ENCODE measurements at places on chromosomes 2 and 18.
A peak's percentile ranks its signal among the peaks of the same experiment; 100 is the strongest.

DNA sequence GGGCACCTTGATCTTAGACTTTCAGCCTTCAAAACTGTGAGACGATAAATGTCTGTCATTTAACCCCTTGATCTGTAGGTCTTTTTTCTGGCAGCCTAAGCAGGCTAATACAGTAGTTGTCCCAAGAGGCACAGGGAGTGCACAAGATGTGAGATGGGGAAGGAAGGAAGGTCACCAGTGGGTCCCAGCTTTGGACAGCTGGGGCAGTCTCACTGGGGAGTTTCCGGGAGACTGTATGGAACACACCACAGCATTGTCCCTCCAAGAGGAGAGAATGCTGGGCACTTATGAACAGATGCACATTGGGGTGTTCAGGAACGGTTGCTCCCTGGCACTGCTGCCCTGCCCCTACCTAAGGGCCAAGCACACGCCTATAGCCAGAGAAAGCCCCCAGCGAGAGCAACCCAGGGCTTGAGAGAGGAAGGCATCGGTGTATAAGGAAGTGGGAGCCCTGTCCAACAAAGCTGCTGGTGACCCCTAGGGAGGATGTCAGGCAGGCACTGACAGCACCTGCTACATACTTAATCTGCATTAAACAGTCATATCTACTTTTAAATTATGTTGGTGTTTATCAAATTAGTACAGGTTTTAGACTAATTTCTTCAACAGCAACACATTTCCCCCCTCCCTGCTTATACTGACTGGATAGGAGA is 11.6 kb upstream of the NCK2 start:
- DNase-seq = no peak

- no peak for DNase-seq
Observed at GRCh38 chr2:168849610-168850009, 40.6 kb downstream of the SPC25 start.

DNA sequence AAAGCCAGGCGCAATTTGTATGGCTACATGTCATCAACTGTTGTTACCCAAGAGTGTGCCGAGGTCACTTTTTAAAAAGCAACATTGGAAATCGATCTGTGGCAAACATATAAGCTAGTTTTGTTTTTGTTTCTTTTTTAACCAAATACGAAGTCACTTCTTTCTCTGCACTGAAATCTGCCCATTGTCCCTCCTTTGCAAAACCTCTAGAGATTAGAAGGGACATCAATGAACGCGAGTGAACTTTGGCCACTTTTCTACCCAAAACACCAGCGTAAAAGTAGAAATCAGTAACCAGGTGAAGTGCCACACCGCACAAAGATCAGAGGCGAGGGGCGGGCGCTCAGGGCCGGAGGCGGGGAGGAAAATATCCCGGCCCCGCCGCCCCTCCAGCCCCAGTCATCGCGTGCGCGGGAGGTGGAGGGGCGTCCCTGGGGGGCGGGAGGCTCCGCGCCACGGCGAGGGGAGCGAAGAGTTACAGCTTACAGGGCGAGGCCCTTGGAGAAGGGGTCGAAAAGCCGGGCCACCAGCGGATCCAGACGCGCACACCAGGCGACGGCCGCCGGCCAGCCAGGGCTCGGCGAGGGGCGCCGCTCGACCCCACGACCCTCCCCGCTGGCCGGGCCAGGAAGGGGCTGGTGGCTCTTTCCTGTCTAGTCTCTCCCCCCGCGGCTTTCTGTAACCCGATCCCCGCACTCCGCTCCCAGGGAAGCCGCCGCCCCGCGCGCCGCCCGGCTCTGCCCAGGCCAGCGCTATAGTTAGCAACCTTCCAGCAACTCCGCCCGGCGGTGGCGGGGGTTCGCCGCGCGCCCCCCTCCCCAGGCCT is 993 bp downstream of the RBMS1 start:
- peak; percentile 60 for DNase-seq

DNA sequence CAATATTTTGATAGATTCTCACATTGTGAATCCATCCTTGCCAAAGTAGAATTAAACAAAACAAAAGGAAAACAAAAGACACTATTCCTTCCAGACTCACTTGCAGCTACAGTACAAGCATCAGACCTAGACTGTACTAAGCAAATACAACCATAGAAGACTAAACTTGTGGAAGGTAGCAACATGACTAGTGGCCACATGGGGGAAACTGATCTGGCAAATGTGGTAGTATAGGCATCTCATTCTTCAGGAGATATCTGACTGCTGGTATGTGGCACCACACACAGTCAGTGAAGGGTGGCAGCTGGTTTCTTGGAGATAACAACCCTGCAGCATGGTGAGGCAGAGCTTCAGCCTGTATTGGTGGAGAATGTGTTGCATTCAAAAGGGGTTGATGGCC is 81.0 kb upstream of the ACVR2A start:
- DNase-seq = no peak

- DNase-seq = peak; percentile 14
Observed at GRCh38 chr2:230068651-230069055, at the start of gene SLC16A14. Gene SLC16A14 (minus strand): TSS chr2:230068924. CDS start chr2:230059352, 9,572 bp downstream.

- DNase-seq = peak; percentile 67
Observed at GRCh38 chr18:11849841-11850634, 1.2 kb upstream of the CHMP1B start.

GRCh38 chr2:215556979-215557378 is 121.1 kb upstream of the FN1 start:
- DNase-seq = no peak

GRCh38 chr2:38876407-38876806 is 631 bp downstream of the MORN2 start:
- DNase-seq = no peak

GRCh38 chr2:176704282-176704858 is 435.1 kb downstream of the MTX2 start:
- DNase-seq = no peak

- DNase-seq = no peak
Observed at GRCh38 chr18:25247725-25248124, 104.2 kb downstream of the ZNF521 start.

DNA sequence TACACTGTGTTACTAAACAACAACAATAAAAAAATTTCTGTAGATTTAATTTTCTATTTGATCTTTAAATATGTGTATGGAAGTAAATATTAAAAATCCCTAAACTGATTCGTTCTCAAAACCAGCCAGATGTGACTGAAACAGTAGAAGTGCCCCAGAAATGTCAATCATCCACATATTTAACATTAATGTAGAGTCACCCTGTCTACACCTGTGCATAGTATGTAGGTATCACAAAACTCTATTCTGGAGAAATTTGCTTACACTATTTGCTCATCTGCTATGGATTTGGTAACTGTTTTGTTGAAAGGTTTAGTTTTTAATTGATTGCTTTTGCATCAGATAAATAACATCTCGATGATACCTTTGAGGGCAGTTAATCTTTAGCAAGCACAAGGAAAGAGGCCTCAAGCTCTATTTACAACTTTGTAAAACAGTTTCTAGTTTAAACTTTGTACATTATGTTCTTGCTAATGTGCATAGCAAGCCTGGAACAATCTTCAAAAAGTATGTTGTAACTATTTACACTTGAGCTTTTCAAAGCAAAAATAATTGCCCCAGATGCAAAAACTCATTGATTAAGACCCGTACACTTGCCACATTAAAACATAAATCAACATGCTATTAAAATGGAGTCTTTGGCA is 76.8 kb downstream of the PPP1R1C start:
- DNase-seq = no peak

DNA sequence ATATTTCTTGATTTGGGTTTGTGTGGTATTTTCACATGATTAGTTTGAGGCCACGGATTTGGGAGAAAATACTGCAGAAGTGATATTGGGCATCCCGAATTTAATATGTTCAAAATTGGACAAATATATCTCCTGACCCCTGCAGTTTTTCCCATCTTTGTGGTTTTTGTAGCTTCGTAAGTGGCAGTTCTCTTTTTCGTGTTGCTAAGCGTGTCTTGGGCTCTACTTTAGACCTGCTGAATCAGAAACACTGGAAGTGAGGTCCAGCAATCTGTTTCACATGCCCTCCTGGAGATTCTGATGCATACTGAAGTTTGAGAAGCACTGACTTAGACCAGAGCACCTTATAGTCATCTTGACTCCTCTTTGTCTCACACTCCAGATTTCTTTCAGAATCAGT is 98.3 kb downstream of the EPB41L5 start:
- DNase-seq = no peak
